NCI-H2171 (cell line): ENCODE measurements at places on chromosomes 16 and 17.

GRCh38 chr17:1789936-1790335, 28.1 kb downstream of the SERPINF1 start:
- no peak for DNase-seq

DNA sequence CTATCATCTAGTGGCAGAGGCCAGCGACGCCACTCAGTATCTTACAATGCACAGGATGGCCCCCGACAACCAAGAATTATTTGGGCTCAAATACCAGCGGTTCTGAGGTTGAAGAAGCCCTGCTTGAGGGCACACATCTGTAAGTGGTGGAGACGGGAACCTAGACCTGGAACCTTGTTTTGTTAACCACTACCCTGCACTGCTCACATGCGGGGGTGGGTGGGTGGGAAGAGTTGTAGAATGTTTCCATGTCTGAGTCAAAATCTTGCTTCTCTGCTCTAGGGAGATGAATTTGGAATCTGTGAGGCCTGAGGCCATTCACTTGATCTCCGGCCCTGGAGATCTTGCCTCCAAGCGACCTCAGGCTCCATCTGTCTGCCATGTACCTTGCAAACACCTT, 44.1 kb downstream of the ABCC1 start:
- no peak for DNase-seq

DNA sequence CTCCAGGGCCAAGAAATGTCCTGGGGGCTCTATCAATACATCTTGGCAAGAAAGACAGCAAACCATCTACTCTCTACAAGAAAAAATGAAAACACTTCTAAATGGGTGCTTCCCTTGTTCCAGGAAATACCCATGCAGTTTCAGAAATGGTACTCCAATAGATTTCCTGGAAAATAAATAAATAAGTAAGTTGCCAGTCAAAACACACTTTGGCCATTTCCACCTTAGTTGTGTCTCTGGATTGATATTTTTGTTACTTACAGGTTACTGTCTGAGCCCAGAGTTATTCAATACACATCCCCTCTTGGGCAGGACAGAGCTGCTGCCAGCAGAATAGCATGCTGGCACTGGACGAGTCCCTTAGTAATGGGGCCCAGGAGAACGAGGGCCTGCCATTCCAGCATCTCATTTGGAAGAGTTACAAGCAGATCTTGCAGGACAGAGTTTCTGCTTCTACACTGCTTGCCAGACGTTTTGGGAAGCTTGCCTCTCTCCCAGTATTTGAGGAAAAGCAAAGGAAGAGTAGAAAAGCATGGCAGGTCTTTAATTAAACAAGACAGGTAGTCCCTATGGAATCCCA, 100.5 kb downstream of the SMG6 start:
- DNase-seq, result no peak

DNA sequence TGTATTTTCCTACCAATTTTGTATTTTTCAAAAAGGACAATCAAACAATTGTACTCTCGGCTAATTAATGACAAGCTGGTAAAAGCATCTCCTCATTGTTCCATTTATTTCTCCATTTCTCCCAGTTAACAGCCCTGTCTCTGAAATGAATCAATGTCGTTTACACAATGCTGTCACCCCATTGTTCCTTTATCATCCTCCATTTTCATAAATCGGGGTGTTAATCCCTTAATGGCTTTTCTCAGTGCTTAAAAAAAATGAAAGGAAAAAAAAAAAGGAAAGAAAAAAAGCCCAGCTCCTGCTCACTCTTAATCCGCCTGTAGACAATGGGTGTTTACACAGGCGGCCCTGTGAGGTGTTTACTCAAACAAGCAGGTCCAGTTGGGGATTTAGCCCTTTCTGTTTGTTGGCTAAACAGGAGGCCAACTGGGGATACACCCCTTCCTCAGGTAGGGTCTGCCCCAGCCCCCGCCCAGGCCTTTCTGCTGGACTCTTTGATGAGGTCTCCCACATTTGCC, 86.8 kb upstream of the SALL1 start:
- no peak for DNase-seq

- DNase-seq, result no peak
Observed at GRCh38 chr16:27314161-27314723, 468 bp downstream of the IL4R start.

- DNase-seq, result no peak
Observed at GRCh38 chr17:46865100-46865499, 13.7 kb downstream of the WNT9B start.

DNA sequence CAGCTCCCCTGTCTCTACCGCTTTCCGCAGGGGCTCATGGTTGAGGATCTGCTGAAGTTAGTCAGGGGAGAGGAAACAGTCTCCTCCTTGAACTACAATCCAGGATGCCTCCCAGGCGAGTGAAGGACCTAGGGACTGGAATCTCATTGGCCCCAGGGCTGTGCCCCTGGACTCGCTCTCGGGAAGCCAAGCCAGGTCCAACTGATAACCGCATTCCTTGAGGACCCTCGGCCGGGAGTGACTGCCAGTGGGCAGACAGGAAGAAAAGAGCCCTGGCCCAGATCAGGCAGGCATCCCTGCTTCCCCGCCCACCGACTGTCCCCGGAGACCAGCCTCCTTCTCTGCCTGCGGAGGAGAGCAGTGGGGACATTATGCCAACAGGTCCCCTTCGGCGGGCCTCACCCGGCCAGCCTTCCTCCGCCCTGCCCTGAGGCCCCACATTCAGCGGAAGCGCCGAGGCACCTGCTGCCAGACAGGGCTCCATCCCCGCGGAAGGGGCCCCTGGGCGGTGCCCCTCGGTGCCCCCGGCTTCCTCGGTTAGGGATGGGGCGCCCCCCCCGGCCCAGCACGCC, 776 bp downstream of the LRRC75A start:
- DNase-seq, result peak; percentile 18

DNA sequence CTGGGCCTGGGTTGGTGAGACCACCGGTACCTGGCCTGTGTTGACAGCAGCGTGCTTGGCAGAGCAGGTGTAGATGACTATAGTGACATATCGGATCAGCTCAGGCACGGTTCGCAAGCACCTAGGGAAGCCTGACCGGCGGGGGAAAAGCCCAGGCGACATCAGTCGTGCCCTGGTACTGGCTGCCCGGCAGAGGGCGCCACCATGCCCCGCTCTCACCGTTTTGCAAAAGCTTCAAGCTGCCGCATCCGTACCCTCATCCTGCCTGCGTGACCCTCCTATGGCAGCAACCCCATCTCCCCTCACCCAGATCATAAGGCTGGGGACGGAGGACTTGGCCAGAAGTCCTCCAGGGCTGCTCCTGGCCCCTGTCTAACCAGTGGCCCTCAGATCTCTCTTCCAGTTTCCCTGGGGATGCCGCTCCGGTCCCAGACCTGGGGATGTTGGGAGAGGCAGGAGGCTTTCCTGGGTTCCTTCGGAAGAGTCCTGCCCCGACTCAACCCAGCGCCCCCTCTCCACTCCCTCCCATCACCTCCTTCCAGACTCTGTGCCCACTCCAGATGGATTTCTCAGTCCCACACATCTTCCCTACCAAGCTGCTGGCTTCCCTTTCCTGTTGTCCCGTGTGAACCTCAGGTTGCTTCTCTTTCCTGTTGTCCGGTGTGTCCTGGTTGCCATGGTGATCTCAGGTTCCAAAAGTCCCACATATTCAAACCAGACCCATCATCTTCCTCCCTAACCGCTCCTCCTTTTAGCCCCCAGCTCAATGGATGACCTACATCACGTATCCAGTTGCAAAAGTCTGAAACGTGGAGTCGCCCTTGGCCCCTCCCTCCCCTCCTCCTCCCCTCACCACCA, 13.7 kb downstream of the ALOX12B start:
- DNase-seq, result peak; percentile 32

DNA sequence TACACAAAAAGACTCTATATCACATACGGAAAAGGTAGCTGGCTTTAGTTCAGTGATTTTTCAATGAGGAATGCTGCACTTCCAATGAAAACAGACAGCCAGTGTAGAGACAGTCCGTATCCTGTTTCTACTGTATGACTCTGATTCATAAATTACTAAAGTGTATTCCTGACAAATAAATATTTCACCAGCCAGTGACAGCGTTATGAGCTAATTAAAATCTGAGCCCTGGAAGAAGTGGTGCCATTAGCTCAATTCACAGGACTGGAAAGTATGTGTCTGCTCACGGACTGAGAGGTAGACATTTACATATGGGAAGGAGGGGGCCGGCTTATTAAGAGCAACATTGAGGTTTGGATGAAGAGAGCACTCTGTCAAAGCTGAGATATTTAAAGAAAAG, 207.9 kb upstream of the RBFOX1 start:
- no peak for DNase-seq

DNA sequence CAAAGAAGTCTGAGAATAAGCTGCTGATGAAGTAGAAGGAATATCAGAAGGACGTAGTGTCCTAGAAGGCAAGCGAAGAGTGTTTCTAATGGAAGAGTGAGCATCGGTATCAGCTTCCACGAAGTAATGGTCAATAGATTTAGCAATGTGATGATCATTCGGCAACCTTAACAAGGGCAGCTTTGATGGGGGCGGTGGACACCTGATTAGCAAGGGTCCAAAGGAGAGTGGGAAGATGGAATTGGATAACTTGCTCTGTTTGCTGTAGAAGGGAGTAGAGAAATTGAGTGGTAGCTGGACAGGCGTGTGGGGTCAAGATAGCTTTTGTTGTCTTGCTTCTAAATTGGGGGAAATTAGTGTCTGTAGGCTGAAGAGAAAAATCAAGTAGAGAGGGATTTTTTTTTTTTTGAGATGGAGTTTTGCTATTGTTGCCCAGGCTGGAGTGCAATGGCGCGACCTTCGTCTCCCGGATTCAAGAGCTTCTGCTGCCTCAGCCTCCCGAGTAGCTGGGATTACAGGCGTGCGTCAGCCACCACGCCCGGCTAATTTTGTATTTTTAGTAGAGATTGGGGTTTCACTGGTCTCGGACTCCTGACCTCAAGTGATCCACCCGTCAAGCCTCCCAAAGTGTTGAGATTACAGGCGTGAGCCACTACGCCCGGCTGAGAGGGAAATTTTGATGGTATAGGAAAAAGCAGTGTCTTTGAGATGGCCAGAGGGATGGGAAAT, 13.9 kb upstream of the HES7 start:
- no peak for DNase-seq

DNA sequence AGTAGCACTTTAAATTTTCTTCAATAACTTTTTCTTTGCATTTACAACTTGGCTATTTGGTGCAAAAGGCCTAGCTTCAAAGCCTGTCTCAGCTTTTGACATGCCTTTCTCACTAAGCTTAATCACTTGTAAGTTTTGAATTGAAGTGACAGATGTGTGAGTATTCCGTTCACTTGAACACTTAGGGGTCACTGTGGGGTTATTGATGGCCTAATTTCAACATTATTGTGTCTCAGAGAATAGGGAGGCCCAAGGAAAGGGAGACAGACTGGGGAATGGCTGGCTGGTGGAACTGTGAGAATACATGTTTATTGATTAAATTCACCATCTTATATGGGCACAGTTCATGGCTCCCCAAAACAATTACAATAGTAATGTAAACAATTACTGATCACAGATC, 84.1 kb downstream of the TAOK1 start:
- DNase-seq, result no peak

DNA sequence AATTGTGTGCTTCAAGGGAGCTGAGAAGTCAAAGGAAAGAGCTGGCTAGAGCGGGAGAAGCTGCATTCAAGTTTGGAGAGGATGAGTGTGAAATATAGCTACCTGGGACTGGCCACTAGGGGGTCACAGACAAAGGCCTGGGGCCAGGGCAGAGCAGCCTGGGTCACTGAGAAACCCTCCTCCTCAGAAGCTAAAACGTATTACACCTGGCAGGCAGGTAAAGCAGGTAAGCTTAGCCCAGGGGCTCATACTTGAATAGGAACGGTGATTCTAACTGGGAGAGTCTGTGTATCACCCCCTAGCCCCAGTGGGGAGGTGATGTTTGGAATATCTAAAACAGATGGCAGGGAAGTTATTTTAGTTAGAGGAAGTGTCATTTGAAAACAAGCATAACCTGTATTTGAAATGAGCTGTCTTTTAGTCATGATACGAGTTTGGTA, 6.8 kb downstream of the KRT37 start:
- DNase-seq, result no peak

DNA sequence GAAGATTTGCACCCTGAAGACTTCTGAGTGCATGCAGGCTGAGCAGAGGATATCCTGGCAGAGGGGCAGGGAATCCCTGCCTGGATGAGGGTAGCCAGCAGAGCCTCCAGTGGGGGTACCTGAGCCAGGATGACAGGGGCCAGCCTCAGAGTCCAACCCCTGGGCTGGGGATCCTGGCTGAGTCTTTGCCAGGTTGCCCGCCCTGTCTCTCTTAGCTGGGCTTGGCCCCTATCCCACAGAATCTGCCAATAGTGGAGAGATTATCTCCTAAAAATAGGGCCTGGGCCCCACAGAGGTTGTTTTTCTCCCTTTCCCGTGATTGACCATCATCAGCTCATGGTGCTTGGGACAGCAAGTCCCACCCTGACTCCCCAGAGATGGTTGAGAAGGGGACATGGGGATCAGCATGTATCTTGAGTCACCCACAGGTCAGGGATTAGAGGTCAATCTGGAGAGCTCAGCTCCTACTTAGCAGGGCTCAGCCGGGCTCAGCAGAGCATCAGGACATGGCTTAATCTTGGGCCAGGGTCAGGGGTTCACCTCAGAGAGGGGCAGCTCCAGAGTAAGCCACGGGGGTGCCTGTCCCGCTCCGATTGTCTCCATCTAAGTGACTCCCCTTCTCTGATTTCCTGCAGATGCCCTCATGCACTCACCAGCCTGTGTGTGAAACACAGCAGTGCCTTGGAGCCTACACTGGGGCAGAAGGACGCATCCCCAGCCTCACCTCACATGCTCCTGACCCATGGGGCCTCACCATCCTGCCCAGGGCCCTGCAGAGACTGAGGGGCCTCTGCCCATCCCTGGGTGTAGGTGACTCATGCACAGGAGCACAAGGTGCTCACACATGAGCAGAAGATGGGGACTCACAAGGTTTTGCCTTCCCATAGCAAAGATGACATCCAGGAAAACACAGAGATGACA, 11.5 kb downstream of the CDH16 start:
- no peak for DNase-seq

DNA sequence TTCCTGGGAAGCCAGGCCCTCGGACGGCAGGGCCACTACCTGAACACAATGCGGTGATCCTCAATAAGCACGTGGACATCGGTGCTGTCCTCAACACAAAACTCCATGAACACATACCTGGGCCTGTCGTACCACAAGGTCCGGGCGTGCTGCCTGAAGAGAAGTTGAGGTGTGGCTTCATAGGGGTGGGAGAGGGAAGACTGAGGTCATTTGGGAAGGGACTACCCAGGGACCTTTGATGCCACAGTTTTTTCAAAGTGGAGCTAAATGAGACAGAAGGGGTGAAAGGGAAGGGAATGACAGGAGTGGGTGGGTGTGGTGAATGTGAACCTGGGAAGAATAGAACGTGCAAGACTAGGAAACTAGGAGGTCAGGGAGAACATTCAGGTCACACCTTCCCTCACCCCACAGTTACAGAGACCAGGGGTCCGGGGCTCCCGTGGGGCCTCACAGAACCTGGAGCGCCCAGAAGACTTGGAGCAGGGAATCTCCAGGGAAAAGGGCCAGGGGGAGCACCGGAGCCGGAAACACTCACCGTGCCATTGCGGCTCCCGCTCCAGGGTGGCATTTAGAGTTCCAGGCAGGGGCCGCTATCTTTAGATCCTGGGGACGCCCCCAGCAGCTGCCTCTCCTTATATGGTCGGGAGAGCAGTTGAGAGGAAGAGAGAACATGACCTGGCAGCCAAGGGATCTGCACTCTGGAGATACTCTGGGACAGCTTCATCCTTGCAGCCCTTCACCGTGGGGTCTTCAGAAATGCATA, at the start of gene PTGES3L:
Gene PTGES3L (minus strand): TSS at position 570 of the 763 bp plus-strand sequence. CDS start 27 bp downstream, at position 543.
- DNase-seq, result peak; percentile 70

- DNase-seq, result no peak
Observed at GRCh38 chr16:50692999-50693781, at the start of gene NOD2. Gene NOD2 (plus strand): TSS chr16:50693606. CDS start chr16:50699496, 5,890 bp downstream.
